ENCODE measurements at places on chromosomes 4 and X. TPM values are rescaled to one million over a fixed set of nuclear protein-coding genes. Genes with fewer than 3 reads are reported as not detected.
A peak's percentile ranks its signal among the peaks of the same experiment; 100 is the strongest.

GRCh38 chr4:103008875-103009729 is 10.4 kb downstream of the SLC9B1 start:
- DNase-seq = no peak

GRCh38 chr4:69073375-69073774 is 22.9 kb upstream of the UGT2B7 start:
- no peak for DNase-seq

DNA sequence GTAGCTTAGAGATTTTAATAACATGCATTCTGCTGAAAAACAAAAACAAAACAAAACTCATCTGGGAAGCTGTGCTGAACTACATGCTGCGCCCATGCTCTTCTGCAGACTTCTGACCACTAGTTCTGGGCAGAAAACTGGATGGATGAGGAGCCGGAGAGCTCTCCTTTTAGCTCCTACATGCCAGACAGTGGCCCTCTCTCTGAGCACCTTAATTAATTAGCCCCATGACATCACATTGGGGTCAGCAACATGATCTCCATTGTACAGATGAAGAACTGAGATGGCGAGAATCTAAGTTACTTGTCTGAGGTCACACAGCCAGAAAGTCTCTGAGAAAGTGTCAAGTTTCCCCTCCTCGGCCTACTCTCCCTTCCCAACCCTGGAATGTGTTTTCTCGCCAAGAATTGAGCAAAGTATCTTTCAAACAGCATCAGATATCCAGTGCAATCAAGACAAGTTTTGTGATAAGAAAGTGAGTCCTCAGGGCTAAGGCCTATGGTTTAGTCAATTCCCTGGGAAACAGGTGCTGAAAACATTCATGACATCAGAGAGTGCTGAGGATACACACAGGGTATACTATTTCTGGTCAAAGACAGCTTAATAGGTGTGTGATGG is 21.6 kb downstream of the SCD5 start:
- DNase-seq = no peak

DNA sequence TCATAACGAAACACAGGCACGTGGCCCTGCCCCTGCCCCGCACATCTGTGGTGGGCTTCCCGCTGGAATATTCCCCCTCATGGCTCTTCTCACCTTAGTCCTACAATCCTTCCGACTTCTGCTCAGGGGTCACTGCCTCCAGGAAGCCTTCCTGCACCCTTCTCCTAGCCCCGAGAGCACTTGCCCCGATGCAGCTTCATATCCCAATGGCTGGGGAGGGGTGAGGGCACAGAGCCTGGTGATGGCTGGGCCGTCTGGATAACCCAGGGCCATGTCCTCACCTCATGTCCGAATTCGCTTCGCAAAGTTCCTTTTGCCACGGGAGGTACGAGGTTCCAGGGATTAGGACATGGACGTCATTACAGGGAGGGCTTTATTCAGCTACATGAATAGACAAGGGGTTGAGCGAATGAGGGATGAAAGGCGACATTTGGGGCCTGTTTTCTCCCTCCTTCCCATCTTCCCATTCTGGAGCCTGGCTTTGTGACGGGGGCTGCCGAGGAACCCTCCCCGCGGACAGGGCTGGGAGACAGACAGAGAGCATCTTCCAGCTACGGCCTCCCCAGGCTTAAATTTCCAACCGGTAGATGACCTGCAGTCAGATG is 35.5 kb upstream of the HMX1 start:
- DNase-seq = peak; percentile 33

SPANXN3 gene
- total RNA-seq = not detected

EDA2R gene
- not detected for total RNA-seq

TENM3 gene
- total RNA-seq = 2.9 TPM

DNA sequence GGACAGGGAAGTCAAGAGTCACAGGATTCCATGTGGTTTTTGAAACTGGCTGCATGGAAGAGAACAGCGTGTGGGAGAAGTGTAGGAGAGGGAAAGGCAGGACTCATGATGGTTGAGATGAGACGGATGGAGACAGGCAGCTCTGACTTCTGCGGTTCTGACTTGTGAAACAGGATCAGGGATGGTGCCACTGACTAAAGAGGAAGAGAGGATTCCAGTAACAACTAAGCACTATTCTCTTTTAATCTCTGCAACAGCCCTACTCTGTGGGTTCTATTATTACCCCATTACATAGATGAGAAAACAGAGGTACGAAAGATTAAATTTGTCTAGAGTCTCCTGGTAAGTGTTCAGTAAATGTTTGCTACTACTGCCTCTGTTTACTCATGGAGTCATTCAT is 156.3 kb downstream of the CBR4 start:
- no peak for DNase-seq

INTU gene
- total RNA-seq = 6.1 TPM

- no peak for DNase-seq
Measured at GRCh38 chrX:108199691-108200090, 108.1 kb downstream of the ATG4A start.

DNA sequence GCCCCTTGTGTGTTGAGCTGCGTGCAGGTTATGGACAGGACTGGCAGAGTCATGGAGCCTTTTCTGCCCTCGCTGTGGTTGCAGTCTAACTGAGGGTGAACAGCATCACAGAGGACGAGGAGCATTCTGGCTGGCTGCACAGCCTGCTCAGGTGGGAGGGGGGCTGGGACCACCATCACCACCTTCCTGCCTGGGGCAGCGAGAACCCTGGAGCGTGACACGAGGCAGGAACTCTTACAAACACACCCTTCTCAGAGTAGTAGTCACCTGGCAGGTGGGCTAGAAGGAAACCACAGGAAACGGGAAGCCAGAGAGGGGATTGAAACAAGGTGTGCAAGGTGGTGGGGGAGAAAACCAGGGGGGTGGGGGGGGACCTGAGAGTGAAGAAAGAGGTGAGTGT is 25.6 kb downstream of the TKTL1 start:
- no peak for DNase-seq

DNA sequence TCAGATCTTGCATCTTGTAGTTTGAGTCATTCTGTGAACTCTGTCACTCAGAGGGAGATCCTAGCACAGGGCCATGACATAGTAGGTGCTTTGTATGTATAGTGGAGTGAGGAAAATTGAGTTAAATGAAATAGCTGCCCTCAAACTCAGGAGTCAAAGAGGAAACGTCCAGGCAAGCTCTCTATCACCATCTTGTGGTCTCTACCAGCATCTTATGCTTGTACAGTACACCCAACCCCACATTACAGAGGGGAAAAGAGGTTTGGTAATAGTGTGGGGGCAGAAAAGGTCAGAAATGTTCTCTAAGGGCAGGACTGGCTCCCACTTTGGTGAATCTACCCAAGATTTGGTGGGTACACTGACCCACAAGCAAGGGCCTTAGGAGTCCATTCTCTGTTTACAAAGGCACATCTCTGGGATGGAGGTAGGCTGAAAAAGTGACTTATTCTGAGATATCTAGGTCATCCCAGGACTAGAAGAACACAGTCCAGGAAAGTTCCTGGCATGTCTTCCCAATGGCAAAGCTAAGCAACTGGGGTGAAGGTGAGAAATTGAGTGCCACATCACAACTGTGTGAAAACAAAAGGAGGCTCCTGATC is 131.8 kb downstream of the OR13H1 start:
- DNase-seq = no peak

DNA sequence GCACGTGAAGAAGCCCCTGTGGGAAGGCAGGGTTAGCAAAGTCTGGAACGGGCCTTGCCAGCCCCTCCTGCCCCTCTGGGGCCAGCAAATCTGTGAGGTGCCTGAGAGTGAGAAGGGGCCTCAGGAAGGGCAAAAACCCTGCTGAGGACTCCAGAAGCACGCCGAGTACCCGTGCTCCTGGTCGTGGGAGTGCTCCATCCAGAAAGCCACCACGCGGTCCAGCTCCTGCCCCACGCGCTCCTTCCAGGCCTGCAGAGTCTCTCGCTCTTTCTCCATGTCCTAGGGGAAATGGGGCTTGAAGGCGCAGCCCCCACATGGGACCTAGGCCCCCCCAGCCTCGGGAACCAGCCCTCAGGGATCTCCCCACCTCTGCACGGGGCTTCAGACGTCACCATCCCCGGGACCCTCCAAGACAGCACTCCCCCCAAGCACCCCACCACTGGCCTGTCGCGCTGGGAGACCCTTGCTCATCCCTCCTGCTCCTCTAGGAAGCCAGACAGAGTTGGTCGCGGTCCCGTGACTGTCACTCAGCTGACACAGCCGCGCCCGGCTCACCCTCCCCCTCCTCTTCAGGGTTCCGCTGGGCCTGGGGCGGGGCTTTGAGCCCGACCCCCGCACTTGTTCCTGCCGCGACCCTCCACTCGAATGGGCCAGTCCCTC is at the start of gene RENBP:
RENBP (minus strand) TSS at position 504 of the 660 bp plus-strand sequence; CDS start at position 471, 33 bp downstream.
- no peak for DNase-seq

- DNase-seq = no peak
Measured at GRCh38 chr4:109989044-109989443, 76.4 kb downstream of the EGF start.

GRCh38 chrX:147735364-147735763 is 176.4 kb upstream of the FMR1 start:
- no peak for DNase-seq

DNA sequence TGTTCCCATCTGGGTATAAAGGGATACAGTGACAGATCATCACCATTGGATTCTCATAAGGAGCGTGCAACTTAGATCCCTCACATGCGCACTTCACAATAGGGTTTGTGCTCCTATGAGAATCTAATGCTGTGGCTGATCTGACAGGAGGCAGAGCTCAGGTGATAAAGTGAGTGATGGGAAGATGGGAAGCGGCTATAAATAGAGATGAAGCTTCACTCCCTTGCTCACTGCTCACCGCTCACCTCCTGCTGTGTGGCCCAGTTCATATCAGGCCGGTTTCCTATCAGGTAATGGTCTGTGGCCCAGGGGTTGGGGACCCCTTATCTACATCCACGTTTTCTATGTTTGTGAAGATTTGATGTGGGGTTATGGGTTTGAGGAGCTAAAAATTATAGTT is 43.7 kb downstream of the FAT4 start:
- no peak for DNase-seq

Data from suprapubic skin (tissue), 4 donors.